ENCODE measurements at places on chromosomes 3 and 15. TPM values are rescaled to one million over a fixed set of nuclear protein-coding genes. Genes with fewer than 3 reads are reported as not detected.

- no peak for DNase-seq
Measured at GRCh38 chr3:134274571-134274970, 23.9 kb upstream of the RYK start.

Gene ROPN1B
- total RNA-seq: not detected

GRCh38 chr15:29554531-29554930 lies 267.7 kb downstream of the TJP1 start:
- DNase-seq: no peak

GRCh38 chr3:57972531-57973111 lies 35.6 kb upstream of the FLNB start:
- no peak for DNase-seq
